ENCODE measurements at places on chromosomes 5 and 9. TPM values are rescaled to one million over a fixed set of nuclear protein-coding genes. Genes with fewer than 3 reads are reported as not detected.

The LCN9 gene
- total RNA-seq = 0.16 TPM

The IFNE gene
- total RNA-seq = 1.1 TPM

The ISL1 gene
- 0.05 TPM for total RNA-seq

The HSPB3 gene
- not detected for total RNA-seq

The SCGB3A2 gene
- total RNA-seq = not detected

The FST gene
- total RNA-seq = 1.7 TPM

The RGMB gene
- 6.0 TPM for total RNA-seq

The GFRA3 gene
- not detected for total RNA-seq

The CTSV gene
- 13.0 TPM for total RNA-seq
